ENCODE measurements at places on chromosomes 13 and 19. TPM values are rescaled to one million over a fixed set of nuclear protein-coding genes. Genes with fewer than 3 reads are reported as not detected.

DNA sequence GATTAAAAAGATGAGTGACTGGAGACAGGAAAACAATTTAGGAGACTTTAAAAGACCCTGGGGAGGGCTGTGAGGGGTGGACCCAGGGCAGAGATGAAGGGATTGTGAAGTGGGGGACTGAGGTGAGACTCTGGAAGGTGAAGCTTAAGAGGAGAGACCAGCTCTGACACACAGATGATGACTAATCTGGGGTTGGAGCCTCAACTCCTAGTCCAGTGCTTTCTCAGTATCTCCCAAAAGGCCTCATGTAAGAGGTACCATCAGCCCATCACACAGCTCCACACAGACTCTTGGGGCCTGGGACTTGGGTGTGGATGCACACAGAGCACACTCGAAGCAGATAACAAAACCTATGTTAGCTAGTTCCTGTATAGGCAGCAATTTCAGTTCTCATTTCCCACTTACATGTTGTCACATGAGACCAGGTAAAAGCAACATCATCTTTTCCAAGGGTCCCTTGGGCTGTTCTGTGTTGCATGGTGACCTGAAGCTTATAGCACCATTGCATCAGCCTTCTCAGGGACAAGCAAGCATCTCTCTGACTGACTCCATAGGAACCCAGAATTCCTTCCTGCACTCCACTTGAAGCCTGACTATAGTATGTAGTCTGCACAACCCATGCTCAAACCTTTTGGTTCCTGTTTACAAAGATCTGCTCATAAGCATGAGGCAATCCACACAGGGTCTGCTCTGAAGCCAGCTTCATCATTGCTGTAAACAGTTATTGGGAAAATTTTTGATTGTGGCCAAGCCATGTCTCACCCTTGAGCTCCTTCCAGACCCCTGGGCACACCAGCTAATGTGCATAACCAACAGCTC, 88.6 kb upstream of the MYCBP2 start:
- DNase-seq, result no peak

DNA sequence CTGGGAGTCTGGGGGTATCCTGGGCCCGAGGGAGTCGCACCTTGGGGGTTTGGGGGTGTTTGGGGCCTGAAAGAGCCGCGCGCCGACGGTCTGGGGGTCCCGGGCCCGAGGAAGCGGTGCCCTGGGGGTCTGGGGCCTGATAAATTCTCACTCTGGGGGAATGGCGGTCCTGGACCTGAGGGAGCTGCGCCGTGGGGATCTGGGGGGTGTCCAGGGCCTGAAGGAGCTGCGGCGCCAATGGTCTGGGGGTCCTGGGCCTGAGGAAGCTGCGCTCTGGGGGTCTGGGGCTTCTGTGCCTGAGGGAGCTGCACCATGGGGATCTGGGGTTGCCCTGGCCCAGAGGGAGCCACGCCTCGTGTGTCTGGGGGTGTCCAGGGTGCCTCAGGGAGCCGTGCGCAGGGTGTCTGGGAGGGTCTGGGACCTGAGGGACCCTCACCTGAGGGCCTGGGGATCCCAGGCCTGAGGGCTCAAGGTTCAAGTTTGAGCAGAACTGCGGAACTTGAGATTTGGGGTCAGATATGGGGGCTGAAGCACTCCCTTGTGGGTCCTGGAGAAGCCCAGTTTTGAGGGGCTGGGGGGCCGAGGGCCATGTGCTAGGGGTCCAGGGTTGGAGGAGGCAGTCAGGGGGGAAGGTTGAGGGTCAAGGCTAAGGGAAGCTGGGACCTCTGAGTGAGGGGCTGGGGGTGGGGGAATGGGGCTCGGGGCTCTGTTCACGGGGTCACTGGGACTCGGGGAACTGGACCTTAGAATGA, 1.1 kb downstream of the HDGFL2 start:
- DNase-seq, result no peak

DNA sequence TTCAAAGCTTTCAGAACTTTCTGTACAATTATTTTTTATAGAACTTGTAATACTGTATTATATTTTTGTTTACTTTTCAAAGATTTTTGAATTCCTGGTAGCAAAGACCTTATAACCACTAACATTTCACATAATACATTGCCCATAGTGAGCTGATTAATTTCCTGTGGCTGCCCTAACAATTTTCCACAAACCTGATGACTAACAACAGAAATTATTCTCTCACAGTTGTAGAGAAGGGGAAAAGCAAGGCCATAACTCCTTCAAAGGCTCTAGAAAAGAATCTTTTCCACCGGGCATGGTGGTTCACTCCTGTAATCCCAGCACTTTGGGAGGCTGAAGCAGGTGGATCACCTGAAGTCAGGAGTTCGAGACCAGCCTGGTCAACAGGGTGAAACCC, 19.1 kb downstream of the KLF12 start:
- DNase-seq, result no peak

- DNase-seq, result no peak
Measured at GRCh38 chr13:26961890-26962615, 201.5 kb upstream of the GPR12 start.

DNA sequence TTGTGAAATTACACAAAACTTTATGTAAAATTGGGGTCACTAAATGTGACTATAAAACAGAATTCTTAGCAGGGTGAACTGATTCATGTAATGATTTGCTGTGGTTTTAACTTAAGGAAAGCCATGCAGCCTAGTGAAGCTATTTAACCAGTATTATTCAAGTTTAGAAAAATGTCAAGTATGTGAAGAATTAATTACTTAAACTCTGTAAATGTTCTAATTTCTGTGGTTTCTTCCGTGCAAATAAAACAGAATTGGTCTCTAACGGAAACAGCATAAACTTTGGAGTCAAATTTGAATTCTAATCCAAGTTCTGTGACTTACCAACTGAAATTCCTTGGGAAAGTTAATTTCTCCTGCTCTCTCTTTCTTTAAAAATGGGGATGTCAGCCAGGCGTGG, 13.3 kb downstream of the CDC16 start:
- DNase-seq, result no peak

GRCh38 chr19:3670796-3671679, 29.2 kb downstream of the PIP5K1C start:
- peak; percentile 65 for DNase-seq

Gene ATP13A1
- total RNA-seq, result 89.2 TPM

Gene SOX21
- not detected for total RNA-seq

Gene NPHS1
- 0.28 TPM for total RNA-seq

Gene KLK2
- 0.75 TPM for total RNA-seq

Gene FGF22
- total RNA-seq, result not detected

Gene ZNF730
- total RNA-seq, result 0.85 TPM

Gene MEX3D
- total RNA-seq, result 16.1 TPM

All from activated CD4-positive, alpha-beta T cell treated with anti-CD3 and anti-CD28 coated beads, Interleukin-2, amount 10 ng/mL, durations not matched to agents 24 days and 14 days (primary cell).